ENCODE measurements at places on chromosomes 12 and 14.

- no peak for DNase-seq
Observed at GRCh38 chr12:56908136-56908535, 26.1 kb downstream of the SDR9C7 start.

DNA sequence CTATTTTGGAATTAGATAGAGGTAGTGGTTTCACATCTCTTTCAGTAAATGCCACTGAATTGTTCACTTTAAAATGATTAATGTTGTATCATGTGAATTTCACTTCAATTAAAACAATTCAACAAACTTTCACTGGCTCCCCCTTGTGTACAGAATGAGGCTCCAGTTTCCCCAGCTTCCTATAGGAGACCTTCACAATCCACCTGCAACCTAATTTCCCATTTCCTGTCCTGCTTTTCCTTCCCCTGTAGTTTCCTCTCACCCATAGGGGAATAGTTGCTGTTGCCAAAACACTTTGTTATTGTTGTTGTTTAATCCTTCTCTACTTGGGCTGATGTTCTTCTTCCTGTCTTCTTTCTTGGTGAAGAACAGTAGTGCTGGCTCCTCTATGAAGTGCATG, 59.8 kb downstream of the NPAS3 start:
- peak; percentile 5 for DNase-seq

GRCh38 chr12:52235001-52235764, 2.1 kb downstream of the KRT7 start:
- no peak for DNase-seq

GRCh38 chr12:18851271-18851670, 113.4 kb downstream of the CAPZA3 start:
- no peak for DNase-seq

DNA sequence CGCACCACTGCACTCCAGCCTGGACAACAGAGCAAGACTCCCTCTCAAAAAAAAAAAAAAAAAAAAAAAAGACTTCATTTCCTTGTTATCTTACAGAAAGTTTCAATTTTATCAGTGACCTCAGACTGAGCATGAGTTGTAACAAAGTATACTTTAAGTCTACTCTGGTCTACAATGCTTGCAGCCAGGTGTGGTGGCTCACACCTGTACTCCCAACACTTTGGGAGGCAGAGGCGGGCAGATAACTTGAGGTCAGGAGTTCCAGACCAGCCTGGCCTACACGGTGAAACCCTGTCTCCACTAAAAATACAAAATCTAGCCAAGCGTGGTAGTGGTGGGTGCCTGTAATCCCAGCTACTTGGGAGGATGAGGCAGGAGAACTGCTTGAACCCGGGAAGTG, 18.0 kb downstream of the HNRNPC start:
- no peak for DNase-seq

- no peak for DNase-seq
Observed at GRCh38 chr12:103637021-103637420, 49.9 kb downstream of the STAB2 start.

DNA sequence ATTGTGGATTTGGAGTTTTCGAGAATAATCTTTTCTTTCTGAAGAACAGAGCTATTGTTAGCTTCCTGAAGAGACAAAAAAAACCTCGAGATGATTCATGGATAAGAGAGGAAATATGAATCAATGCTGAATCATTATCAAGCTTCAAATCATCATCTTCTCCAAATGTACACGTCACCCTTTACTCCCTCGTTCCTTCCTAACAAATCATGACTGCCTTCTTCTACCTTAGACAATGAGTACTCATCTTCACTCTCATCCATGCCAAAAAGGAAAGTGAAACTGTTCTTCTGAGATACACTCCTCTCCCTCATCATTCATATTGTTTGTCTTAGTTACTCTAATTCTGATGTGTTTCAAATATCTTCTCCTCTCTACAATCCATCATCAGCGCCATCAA, 1115.8 kb upstream of the ATXN7L3B start:
- no peak for DNase-seq

- DNase-seq, result no peak
Observed at GRCh38 chr12:6360578-6361490, 14.5 kb downstream of the SCNN1A start.

DNA sequence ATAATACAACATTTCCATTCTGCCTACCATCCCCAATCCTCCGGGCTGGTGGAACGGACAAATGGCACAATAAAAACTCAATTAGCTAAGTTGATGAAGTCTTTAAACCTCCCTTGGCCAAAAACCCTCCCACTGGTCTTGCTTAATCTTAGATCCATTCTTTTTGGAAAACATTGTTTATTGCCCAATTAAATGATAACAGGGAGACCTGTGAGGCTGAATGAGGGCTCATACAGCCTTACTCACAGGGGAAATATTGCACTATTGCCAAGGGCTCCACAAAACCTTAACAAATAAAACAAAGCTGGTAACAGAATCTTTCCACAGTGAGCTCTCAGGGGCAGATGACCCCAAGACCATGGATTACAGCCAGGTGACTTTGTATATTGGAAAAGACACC, 7.8 kb upstream of the PSMC1 start:
- DNase-seq, result no peak

- no peak for DNase-seq
Observed at GRCh38 chr12:40515041-40515816, 177.0 kb upstream of the CNTN1 start.

DNA sequence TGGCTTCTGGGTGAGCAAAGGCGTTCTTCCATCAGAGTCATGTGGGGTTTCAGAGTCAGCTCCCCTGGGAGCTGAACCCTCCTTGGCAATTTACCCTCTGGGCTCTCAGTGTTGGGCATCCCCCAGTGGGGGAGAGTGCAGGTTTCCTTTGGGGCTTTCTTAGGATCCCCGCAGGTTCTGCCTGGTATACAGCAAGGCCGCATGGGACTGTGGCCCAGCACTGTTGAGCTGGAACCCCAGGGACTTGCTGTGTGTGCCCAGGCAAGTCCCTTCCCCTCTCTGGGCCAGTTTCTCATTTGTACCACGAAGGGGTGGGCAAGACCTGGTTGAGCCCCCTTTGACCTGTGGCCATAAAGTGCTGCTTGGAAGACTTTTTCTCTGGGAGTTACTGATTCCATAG, 5.5 kb downstream of the FAM181A start:
- no peak for DNase-seq

DNA sequence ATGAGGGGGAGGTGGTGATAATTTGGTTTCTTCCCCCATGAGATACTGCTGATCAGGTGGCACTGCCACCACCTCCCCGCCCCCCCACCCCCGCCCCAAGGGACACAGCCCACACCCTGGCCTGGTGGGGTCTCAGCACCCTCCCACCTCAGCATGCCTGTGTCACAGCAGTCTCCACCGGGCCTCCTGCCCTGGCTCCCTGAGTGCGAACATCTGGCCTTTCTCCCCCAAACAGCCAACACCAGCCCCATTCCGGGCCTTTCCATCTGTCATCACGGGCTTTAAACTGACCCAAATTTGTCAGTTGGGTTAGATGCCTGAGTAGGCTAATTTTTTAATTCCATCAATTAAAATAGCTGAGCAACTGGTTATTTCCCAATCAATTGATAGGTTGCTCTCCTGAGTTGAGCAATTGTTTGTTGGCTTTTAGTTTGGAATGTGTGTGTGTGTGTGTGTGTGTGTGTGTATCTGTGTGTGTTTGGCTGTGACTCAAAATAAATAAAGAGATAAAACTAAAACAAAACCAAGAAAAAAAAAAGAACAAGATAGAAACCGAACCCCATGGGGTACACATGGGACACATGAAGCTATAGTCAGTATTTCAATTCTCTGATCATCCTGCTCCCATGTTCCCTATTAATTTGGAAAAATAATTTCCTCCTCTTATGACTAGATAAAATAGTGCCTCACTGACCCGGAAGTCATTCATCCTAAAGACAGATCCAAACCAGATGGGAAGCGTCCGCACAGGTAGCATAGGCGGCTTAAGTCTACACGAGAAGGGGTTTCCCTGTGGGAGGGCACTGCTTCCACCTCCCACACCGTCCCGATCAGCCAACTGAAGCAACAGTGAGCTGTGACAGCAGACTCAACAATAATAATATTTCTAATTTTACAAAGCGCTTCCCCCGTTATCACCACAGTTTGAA, 7.4 kb downstream of the SERPINA12 start:
- DNase-seq, result no peak

DNA sequence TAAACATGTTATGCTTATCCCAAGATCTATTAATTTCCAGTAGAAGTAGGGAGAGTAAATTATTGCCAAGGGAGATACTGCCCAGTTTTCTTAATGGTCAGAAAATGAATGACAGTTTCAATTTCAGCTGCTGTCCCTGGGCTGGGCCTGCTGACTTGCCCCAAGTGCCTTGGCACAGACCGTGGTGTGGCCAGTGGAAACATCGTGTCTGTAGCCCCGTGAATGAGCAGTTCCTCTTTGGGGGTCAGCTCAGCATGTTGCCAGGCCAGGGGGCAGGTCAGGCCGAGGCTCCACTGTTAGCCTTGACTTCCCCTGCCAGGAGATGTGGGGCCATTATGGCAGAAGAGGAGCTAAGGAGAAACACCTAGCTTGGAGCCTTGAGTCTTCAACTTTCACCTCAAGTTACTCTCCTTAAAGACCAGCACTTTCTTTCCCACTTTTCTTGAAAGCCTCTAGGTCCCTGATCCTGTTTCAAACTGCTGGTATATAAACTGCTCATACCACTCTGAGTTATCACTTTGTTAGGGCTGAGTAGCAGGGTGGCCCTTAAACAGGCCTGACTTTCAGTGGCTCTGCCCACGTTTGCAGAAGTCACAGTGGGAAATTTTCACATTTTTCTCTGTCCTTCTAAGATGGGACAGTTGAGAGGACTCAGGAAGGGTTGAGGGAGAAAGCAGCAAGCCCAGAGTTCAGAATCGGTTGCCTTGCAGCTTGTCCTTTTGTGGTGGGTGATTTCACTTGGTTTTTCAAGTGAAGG, 73.2 kb downstream of the SUSD6 start:
- DNase-seq, result no peak

- no peak for DNase-seq
Observed at GRCh38 chr14:92277031-92277430, 45.9 kb upstream of the SLC24A4 start.

GRCh38 chr14:102668291-102668873, 75.9 kb downstream of the RCOR1 start:
- peak; percentile 87 for DNase-seq

- no peak for DNase-seq
Observed at GRCh38 chr14:97106166-97106565, 309.0 kb downstream of the VRK1 start.

DNA sequence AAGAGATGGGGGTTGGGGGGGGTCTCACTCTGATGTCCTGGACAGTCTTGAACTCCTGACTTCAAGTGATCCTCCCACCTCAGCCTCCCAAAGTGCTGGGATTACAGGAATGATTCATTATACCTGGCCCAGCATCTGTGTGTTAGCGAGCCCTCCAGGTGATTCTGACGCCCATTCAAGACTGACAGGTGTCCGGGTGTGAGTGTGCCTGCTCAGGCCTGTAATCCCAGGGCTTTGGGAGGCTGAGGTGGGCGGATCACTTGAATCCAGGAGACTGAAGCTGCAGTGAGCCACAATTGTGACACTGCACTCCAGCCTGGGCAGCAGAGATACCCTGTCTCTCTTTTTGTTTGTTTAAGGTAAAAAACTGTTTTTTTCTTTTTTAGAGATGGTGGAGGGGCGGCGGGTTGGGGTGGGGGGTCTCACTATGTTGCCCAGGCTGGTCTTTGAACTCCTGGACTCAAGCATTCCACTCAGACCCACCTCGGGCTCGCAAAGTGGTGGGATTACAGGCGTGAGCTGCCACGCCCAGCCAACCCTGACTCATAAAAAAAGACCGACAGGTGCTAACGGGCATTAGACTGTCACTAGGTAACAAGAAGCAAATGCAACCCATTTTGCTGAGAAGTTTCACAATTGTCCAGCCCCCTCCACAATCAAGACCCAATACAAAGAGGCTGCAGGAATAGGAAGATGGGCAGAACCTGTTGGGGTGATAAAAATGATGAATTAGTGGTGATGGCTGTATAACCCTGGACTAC, 4.7 kb downstream of the VSIG10 start:
- DNase-seq, result peak; percentile 82

- DNase-seq, result no peak
Observed at GRCh38 chr14:20427231-20428009, 8.5 kb downstream of the KLHL33 start.

GRCh38 chr14:57122129-57122528, 146.6 kb downstream of the EXOC5 start:
- DNase-seq, result peak; percentile 57

DNA sequence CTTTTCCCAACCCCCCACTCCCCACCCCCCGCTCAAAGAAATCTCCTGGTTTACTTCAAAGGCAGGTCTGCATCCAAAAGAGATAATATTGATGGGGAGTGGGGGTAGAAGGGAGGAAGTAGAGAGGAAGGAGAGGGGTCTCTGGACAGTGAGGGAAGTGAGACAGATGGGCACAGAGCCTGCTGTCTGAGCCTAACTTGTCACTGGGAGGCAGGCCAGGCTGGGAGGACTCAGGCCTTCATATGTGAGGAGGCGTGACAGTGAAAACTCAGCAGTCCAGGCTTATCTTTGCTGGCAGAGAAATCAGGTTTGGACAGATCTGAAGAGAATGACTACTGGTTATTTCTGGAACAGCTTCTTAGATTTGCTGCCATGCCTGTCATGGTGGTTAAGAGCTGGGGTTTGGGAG, 192.3 kb downstream of the NUAK1 start:
- DNase-seq, result no peak

- DNase-seq, result no peak
Observed at GRCh38 chr14:95299271-95299670, 20.4 kb downstream of the CLMN start.

DNA sequence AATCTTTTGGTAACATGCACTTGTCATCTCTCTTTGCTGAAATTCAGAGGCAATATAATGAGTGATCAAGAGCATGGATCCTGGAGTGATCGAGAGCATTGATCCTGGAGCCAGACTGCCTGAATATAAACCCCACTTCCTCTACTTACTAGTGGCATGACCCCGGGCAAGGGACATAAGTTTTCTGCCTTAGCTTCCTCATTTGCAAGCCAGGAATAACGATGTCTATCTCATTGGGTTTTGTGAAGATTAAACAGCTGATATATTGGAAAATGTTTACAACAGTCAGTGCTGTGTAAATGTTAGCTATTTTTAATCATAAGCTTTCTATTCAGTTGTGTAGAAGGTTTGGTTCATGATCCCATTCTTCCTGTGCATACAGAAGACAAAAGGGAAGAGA, 2.4 kb upstream of the CSRNP2 start:
- no peak for DNase-seq

DNA sequence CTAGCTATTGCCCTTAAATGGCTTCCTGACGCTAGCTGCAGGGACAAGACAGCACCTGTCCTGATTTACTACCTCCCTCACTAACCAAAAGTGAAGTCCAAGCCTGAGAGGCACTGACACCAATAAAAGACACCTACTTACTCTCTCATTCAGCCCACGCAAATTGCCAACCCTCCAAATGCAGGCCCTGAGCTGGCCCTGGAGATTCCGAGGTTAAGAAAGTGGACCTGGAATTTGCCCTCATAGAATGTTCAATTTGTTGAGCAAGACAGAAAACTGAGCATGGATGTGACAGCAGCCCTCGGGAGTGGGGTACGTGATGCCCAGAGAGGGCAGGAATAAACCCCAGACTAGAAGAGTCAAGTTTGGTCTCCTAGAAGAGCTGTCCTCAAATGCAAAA, 16.4 kb downstream of the SERPINA3 start:
- DNase-seq, result no peak

- DNase-seq, result no peak
Observed at GRCh38 chr12:110444455-110444854, 5.7 kb downstream of the ARPC3 start.

All from NCI-H748 treated with DMSO at 0.1 percent for 48 hours (cell line).